ENCODE measurements at places on chromosomes 7 and 10. TPM values are rescaled to one million over a fixed set of nuclear protein-coding genes. Genes with fewer than 3 reads are reported as not detected.

HOXA5 gene
- not detected for total RNA-seq

KAZALD1 gene
- total RNA-seq = 0.36 TPM

PDZD7 gene
- total RNA-seq = 0.77 TPM

LIPN gene
- total RNA-seq = not detected

CTTNBP2 gene
- not detected for total RNA-seq

ANKRD7 gene
- total RNA-seq = not detected

ODAD2 gene
- not detected for total RNA-seq

CCDC172 gene
- not detected for total RNA-seq

SORCS3 gene
- total RNA-seq = not detected

ADRB1 gene
- total RNA-seq = not detected

LUC7L2 gene
- total RNA-seq = 125 TPM

GCK gene
- total RNA-seq = 0.25 TPM

SAMD9 gene
- total RNA-seq = 38.5 TPM

ELN gene
- not detected for total RNA-seq

ZNF479 gene
- not detected for total RNA-seq

LRGUK gene
- 0.20 TPM for total RNA-seq

ADAM12 gene
- total RNA-seq = 0.14 TPM

MYO1G gene
- 533 TPM for total RNA-seq

CFAP46 gene
- not detected for total RNA-seq

PAX4 gene
- not detected for total RNA-seq

GPR158 gene
- total RNA-seq = not detected

MRPS16 gene
- 105 TPM for total RNA-seq

CC2D2B gene
- 0.64 TPM for total RNA-seq

ARHGEF35 gene
- total RNA-seq = 3.6 TPM

MCM10 gene
- total RNA-seq = 61.7 TPM

Measured in T-helper 2 cell treated with Interferon-gamma antibody and Interleukin-4, amounts not matched to agents 100 ng/mL and 5 ng/mL, for 36 hours (primary cell).